Effector CD8-positive, alpha-beta T cell (primary cell): ENCODE measurements at places on chromosomes 4 and X.

GRCh38 chrX:38881066-38881465 is 79.8 kb downstream of the MID1IP1 start:
- no peak for DNase-seq

DNA sequence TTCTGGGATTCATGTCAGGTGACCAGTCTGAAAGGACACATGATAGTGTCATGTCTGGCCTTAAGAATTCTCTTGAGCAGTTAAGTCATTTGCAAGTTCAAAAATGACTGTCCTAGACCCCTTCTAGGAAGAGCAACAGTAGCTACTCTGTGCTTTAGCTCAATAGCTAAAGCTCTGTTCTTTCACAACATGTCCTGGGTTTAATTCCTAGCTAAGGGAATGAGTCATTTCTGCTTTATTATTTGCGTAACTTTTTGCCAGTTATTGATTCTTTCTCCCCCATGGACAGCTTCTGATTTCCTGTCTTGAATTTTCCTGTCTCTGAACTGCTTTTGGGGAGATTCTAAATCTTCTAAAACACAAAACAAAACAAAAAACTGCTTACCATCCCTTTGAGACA is 1055.8 kb upstream of the DIAPH2 start:
- DNase-seq, result no peak

- DNase-seq, result no peak
Observed at GRCh38 chrX:24575496-24575895, 71.7 kb downstream of the PCYT1B start.

- DNase-seq, result no peak
Observed at GRCh38 chr4:21697583-21697982, 251.0 kb downstream of the KCNIP4 start.

- no peak for DNase-seq
Observed at GRCh38 chrX:54419559-54420302, 20.5 kb upstream of the TSR2 start.

- no peak for DNase-seq
Observed at GRCh38 chrX:136954930-136955329, 74.4 kb upstream of the RBMX start.

DNA sequence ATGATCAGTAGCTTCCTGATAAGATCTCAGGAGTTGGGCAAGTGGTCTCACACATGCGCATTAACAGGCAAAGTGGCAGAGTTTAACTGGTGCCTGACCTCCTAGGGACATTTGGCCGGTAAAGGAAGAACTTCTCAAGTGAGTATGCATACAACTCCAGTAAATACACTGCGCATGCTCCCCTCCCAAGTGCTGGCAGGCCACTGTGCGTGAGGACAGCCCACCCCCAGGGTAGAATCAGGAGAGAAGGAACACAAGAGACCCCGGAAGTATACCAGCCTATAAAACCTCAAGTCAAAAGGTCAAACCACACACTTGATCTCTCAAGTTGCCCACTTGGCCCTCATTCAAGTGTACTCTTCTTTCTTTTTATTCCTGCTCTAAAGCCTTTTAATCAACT is 225.5 kb upstream of the ANKRD50 start:
- no peak for DNase-seq

DNA sequence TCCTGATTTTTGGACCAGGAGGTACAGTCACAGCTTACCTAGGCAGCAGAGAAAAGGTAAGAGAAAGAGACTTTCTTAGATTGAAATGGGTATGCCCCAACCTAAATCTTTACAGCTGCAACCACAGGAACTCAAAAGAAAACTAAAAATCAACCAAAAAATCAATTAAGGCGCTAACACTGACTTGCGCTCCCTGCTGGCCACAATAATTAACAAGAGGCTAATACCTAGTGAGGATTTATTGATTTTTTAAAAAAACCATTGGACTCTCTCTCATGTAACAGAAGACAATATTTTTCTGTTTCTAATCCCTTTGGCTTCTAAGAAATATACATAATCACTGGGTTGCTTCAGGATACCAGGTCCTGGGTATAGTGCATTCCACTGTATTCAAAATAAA is 153.9 kb upstream of the TENM3 start:
- DNase-seq, result no peak

- DNase-seq, result no peak
Observed at GRCh38 chr4:101259876-101260275, 87.5 kb downstream of the PPP3CA start.

- DNase-seq, result no peak
Observed at GRCh38 chr4:138841343-138841742, 174.2 kb upstream of the NOCT start.

DNA sequence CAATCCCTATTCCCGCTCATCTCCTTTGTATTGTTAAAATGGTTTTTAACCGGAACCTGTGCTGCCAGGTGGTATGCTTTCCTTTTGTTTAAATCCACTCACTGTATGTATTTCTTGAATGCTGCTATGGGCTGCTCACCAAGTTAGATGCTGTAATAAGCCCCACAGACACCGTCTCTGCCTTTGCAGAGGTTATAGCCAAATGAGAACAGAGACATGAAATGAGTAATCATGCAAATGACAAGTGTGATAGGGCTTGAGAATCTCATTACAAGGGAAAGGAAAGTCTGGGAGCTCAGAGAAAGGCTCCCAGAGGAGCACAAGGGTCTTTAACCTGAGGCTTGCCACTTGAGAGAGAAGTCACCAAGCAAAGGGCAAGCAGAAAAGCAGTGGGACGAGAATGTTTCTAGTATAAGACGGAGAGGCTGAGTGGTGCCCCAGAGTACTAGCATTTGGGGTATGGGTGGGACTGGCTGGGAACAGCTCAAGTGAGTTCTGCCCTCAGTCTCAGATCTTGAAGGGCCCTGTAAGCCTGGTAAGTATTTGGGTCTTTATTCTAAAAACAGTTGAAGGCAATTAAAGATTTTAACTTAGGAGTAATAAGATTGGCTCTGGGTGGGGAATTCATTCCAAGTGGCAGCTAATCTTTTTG is 110.8 kb upstream of the H2AZ1 start:
- no peak for DNase-seq

DNA sequence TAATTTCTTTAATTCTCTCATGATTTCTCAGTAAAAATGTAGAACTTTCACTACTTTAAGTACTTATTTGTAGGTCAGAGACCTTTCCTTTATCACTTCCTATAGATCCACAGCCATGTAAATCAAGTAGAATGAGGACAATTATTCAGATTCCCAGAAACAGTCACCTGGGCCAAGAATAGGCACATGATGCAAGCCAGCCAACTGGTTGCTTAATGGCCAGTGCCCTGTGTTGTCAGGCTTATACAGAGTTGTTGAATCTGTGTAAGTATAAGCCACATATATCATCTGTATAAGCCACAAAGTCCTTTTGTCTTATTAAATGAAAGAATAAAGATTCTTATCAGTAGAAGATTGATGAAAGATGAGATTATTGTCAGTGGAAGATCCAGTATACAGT is 5.2 kb downstream of the BANK1 start:
- DNase-seq, result no peak

- DNase-seq, result no peak
Observed at GRCh38 chrX:31340587-31340986, 268.7 kb upstream of the FTHL17 start.

DNA sequence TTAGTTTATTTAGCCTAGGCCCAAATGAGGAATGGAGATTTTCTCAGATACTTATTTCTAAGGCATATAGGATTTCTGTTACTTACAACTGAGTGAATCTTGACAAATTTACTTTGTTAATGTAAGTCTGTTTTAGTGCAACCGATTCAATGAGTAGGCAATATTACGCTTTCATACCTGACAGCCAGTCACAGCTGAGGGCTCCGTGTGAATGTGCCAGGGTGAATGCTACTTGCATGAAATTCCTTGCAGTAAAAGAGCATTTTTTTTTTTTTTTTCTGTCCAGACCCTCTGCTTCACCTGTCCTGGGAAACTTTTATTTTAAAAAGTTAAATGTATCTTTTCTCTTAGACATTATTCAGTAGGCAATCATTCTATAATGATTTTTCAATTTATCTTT is 1100.0 kb downstream of the FAT4 start:
- DNase-seq, result no peak

DNA sequence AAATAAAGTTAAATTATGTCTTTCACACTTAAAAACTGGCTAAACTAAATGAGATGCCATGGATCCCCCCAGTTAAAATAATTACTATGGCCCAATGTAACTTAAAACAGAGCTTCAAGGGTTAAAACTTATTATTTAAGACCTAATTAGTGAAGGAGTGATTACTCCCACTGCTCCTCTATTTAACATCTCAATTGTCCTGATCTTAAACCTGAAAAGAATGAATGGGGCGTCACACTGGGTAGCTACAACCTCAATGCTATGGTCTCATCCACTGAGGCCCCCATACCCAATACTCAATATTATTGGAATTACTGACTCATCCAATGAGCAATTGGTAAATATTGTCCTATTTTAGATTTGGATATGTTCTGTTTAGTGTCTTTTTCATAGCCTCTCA is 21.1 kb upstream of the TMEM255A start:
- no peak for DNase-seq

DNA sequence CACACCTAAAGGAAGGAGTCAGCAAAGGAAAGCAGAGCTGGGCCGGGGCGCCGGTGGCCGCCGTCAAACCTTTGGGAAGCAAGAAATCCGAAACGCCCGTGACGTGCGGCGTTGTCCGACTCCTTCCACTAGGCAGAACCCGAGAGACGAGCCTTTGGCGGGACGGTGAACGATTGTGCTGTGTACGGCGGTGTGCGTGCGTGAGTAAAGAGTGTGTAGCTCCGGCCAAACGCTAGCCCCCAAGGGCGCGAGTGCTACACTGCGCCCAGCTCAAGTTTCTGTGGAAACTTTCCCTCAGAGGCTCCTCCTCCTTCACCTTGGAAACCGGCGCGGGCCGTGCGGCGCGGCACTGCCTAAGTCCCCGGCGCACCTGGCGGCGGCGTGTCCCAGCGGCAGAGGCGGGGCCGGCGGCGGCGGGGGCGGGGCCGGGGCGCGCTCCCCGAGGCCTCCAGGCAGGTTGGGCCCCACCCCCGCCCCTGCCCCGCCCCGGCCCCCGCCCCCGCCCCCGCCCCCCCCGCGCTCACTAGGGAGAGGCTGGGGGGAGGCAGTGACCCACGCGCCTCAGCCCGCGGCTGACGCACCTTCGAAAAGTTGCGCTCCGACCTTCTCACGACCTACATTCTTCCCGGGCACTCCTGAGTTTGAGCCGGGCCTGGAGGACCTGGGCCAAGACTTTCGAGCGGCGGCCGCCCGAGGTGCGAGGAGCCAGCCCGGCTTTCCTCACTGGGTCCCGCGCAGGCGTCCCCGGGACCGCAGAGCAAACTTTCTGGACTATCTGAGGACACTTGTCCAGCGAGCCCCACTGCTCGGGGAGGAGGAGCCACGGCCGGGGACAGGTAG is at the start of gene FHIP1A:
Gene FHIP1A (plus strand): TSS at position 547 of the 840 bp plus-strand sequence. CDS start 157,084 bp downstream, outside the sequence.
- peak; percentile 80 for DNase-seq

DNA sequence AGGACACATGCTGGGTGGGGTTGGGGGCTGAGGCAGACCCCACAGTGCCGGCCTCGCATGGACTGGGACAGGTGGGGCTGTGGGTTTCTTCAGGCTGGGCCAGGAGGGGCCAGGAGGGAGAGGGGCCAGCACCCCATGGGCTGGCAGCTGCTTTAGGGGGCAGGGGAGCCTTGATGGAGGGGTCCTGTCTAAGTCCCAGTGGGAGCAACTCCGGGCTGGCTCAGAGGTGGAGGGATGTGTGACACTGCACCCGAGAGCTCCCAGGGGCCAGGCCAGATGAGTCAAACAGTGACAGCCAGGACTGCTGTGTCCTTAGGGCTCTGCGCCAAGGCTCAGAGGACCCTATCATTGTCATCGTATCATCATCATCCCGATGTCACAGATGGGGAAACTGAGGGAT is 4.4 kb upstream of the ABLIM2 start:
- no peak for DNase-seq
